ENCODE measurements at places on chromosomes 16 and 17.

GRCh38 chr17:3539881-3540540, 17.6 kb downstream of the TRPV3 start:
- no peak for DNase-seq

GRCh38 chr16:86387468-86388440, 122.6 kb upstream of the FOXF1 start:
- DNase-seq: no peak

GRCh38 chr16:14485121-14485551, 144.9 kb downstream of the PARN start:
- DNase-seq: no peak

- DNase-seq: no peak
Observed at GRCh38 chr17:64016231-64016784, 4.1 kb downstream of the ICAM2 start.

- no peak for DNase-seq
Observed at GRCh38 chr17:17898673-17899072, 61.9 kb upstream of the SREBF1 start.

- DNase-seq: no peak
Observed at GRCh38 chr16:31386157-31386984, 6.8 kb upstream of the ITGAD start.

GRCh38 chr17:42026857-42027589, 7.1 kb downstream of the NKIRAS2 start:
- DNase-seq: no peak

GRCh38 chr17:44356241-44356640, 7.4 kb downstream of the FAM171A2 start:
- no peak for DNase-seq

DNA sequence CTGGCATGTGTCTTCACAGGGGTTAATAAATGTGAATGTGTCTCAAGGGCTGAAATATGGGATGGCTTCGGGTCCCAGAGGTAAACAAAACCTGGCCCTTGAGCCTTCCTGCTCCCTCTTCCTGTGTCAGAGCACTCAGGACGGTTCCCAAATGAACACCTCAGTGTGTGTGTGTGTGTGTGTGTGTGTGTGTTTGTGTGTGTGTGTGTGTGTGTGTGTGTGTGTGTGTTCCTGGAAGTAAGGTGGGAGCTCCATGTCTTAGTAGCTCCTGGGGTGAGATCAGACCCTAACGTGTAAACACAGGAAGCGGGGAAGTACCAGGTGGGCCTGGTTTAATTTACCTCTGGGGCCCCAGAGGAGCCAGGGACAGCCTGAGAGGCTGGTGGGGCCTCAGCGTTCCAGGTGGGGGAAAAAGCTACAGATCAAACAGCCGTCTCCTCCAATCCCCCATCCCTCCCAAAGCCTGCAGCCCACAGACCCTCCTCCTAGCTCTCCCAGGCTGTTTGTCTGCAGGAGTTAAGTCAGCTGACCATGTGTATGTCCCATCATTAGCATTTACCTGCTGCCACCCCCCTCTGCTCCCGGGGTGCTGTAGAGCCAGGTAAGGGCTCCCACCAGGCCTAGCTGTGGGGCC, 6.1 kb downstream of the KIF19 start:
- DNase-seq: no peak

GRCh38 chr17:50218071-50218759, 16.8 kb upstream of the COL1A1 start:
- DNase-seq: no peak

GRCh38 chr17:37162800-37163199, 213.0 kb upstream of the C17orf78 start:
- DNase-seq: no peak

GRCh38 chr16:49921106-49921505, 65.2 kb upstream of the ZNF423 start:
- DNase-seq: no peak

DNA sequence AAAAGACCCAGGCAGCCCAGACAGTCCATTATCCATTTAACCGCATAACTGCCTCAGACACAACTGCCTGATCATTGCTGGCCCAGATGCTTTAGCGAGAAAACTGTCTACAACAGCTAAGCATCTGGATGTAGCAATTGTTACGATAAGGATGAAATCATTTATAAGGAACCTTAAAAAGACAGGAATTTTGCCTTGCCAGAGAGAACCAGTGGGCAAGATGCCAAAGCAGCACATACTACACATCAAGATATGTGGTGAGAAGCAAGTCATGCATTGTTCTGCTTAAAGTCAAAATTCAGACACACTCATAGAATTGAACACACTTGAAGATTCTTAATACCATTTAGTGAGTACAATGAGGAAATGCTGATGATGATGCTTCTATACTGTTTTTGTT, 1525.3 kb downstream of the CDH8 start:
- no peak for DNase-seq

GRCh38 chr17:14451729-14452191, 150.9 kb downstream of the HS3ST3B1 start:
- no peak for DNase-seq

DNA sequence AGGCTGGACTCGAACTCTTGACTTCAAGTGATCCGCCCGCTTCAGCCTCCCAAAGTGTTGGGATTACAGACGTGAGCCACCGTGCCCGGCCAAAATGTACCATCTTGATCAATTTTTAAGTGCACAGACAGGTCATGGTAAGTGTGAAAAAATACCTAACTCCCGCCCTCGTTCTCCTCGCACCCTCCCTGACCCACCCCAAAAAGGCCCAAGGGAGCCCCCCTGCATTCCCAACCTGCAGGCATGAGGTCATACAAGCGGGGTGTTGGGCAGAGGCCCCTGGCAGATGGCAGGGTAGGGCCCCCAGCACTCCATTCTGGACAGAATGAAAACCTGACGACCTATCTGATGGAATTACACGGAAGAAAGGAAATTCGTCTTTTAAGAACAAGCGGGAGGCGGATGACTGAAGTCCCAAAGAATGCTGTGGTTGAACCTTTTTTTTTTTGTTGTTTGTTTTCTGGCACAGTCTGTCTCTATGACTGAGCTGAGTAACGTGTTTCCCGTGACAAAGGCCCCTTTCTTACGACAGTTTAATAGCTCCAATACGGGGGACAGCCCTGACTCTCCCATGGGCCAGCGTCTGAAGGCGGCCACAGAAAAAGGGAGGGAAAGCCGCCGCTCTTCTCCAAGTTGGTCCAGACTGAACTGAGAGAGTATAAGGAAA, 376.4 kb downstream of the SLC39A11 start:
- DNase-seq: no peak

DNA sequence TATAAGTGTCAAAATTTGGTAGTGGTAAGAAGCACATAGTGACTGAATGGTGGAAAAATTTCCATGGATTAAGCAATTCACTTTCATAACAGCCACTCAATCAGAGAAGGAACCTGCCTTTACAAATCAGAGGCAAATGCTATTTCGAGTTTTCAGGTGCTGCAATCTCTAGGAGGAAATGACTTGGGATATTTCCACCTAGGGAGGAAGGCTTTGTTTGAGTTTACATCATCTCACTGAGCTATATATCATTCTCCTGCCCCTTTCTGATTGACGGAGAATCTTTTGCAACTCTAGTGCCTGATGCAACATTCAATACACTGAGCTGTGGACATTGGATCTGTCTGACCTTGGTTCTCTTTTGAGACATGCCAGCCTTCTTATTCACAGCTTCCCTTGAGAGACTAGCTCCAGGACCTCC, 26.3 kb downstream of the MARCHF10 start:
- no peak for DNase-seq

DNA sequence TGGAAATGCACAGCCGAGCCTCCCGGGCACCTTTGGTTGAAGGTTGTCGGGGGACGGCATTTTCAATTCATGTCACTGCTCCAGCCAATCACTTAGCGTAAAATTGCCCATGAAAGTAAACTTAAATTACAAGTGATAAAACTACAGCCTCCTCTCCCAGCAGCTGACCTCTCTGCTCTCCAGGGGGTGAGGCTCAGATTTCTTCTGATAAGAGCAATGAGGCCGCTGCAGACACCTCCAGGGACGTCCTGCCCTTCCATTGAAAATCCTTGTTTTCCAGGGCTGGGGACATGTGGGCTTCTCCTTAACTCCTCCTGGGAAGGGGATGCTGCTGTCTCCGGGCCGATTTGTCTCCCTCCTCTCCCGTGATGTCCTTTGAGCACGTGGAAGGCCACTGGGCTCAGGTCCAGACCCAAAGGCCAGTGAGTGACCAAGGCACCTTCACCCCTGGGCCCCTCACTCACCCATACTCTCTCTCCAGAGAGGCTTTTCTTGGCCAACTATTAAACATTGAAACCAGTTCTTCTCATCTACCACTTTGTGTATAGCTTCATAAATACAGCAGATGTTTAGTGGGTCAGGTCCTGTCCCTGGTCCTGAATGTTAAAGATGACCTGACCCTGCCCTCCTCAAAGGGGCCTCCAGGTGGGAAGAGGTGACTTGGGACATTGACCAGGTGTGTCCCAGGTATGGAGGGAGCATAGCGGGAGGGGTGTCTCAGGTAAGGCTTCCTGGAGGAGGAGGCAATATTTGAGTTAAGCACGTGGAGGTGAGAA, 52.3 kb downstream of the MGAT5B start:
- DNase-seq: no peak

- no peak for DNase-seq
Observed at GRCh38 chr17:2444382-2444781, 43.5 kb upstream of the MNT start.

DNA sequence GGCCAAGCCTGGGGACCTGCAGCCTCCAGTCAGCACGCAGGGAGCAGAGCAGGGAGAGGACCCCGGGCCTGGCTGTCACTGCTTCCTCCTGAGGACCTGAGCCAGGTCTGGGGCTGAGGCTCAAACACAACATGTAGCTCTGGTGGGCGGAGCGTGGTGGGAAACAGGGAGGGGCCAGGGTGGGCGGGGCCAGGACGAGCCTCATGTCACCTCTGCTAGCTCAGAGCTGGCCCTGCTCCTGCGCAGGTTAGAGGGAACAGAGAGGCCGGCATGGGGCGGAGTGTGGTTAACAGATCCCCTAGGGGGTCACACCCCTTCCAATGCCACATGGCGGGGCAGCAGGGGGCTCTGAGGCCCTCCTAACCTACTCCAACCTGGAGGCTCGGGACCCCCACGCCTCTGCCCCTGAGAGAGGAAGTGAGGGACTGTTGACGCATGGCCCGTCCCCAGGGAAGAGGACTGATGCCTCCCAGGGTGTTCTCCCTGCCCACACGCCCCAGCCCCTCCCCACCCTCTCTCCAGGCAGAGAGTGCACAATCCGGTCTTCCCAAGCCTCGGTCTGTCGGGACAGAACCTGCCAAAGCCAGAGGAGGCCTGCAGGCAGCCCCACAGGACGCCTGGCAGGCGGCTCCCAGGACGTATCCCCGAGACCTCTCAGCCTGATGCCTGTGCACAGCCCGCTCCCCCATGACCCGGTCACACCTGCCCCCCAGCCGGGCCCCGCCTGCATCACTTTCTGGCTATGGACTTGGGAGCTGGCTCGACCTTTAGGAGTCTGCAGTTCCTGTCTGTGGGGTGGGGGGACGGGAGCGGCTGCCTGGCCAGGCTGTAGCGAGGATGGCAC, 15.2 kb downstream of the PIEZO1 start:
- DNase-seq: peak; percentile 52

GRCh38 chr17:66746736-66747135, 88.2 kb upstream of the CACNG5 start:
- DNase-seq: no peak

DNA sequence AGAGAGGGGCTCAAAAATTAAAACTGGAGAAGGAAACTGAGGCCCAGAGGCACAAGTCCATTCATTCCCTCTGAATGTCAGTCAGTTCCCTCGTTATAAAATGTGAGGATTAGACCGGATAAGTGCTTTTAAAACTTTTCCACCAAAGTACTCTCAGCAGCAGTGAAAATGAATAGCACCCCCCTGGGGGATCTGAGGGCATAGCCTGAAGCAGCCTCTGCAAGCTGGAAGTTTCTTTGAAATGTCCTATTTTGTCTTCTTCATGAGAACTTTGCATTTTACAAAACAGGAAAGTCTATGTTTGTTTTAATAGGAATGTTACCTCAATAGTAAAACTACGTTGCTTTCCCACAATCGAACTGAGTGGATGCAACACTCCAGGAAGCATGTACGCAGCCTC, 273.0 kb downstream of the CEP112 start:
- no peak for DNase-seq

GRCh38 chr16:69669577-69669976, 56.8 kb downstream of the NQO1 start:
- no peak for DNase-seq
